ENCODE measurements at places on chromosomes 2 and 18.
A peak's percentile ranks its signal among the peaks of the same experiment; 100 is the strongest.

DNA sequence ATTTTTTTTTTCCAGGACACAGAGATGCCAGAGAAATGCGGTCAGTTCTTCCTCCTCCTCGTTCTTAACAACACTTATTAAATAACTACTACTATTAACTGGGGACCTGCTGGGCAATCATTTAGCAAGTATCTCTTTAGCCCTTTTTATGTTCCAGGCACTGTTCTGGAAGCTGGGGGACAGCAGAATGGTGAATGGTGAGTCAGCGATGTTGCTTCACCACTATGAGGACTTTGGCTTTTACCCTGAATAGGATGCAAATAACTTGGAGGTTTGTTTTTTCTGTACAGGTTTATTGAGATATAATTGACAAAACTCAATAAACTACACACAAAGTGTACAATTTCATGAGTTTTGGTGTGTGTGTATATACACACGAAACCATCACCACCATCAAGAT lies 179.9 kb upstream of the MSH6 start:
- no peak for DNase-seq

- DNase-seq: no peak
Measured at GRCh38 chr18:47343291-47343690, 91.8 kb upstream of the SKOR2 start.

DNA sequence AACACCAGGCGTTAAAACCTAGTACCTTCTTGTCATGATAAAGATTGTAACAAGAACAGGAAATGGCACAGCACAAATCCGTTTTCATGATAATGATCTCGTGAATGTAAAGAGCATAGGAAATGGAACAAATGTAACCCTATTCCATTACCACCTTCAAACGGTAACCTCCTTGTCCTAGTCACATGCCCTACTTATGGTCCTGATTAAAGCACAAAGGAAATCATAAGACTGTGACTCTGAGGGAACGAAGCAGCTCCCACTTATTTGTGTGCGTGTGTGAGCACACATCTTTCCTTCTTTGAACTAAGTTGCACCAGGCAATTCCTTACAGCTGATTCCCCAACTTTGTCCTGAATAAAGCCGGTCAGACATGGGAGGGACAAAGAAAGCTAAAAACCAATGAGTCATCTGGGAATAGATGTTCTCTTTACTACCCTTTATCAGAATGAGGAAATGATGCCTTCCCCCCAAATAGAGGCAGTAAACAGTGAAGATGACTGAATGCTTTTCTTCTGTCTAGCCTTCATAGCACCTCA lies 192.6 kb downstream of the IKZF2 start:
- no peak for DNase-seq

- DNase-seq: no peak
Measured at GRCh38 chr2:84306361-84306760, 152.7 kb downstream of the SUCLG1 start.

DNA sequence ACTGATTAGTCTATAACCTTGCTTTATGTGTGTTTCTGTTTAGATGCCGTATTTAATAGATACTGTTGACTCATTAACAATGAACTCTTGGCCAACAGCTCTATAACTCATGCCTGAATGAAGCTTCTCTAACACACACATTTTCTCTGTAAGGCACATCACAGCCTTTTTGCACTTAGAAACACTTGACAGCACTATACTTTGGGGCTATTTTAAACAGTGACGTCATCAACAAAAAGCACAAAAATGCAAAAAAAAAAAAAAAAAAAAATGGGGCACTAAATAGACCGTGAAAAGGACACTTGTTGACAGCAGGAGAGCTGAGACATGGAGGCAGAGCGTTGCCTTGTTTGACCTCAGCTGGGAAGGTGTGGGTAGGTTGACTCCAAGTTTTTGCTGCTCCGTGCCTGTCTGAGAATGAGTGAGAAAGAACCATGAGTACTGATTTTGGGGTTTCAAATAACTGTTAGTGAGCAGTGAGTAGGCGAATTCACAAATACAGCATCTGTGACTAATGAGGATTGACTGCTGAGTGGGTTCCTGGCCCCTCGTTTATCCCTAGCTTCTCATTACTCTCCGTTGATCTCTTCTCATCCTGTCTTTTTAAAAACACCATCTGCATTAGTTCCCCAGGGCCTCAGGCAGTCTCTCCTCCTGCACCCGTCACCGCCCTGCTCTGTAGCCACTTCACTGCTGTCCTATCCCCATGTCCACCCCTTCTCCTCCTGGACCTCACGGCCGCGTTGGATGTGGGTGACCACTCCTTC lies 24.4 kb downstream of the SPP2 start:
- no peak for DNase-seq

GRCh38 chr2:32760628-32761027 lies 132.8 kb downstream of the TTC27 start:
- DNase-seq: no peak

DNA sequence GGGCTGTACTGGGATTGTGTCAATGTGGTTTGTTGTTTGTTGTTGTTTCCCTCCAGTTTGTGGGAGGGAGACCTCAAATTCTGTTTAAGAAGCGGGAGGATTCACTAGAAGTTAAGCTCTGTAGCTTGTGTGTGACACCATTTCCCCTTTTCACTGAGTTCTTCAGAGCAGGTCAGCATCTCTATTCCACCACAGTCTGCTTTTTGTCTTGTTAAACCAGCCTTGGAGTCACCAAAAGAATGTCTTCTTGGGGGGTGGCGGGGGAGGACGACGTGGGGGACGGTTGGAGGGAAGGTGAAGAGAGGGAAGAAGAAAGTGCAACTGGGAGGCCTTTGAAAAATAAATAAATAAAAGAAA lies 2.3 kb upstream of the BCL11A start:
- DNase-seq: no peak

GRCh38 chr2:100269889-100270288 lies 52.4 kb downstream of the LONRF2 start:
- no peak for DNase-seq

GRCh38 chr2:6069381-6069780 lies 377.2 kb downstream of the SOX11 start:
- DNase-seq: no peak

- no peak for DNase-seq
Measured at GRCh38 chr2:42762823-42763804, 821 bp downstream of the OXER1 start.

DNA sequence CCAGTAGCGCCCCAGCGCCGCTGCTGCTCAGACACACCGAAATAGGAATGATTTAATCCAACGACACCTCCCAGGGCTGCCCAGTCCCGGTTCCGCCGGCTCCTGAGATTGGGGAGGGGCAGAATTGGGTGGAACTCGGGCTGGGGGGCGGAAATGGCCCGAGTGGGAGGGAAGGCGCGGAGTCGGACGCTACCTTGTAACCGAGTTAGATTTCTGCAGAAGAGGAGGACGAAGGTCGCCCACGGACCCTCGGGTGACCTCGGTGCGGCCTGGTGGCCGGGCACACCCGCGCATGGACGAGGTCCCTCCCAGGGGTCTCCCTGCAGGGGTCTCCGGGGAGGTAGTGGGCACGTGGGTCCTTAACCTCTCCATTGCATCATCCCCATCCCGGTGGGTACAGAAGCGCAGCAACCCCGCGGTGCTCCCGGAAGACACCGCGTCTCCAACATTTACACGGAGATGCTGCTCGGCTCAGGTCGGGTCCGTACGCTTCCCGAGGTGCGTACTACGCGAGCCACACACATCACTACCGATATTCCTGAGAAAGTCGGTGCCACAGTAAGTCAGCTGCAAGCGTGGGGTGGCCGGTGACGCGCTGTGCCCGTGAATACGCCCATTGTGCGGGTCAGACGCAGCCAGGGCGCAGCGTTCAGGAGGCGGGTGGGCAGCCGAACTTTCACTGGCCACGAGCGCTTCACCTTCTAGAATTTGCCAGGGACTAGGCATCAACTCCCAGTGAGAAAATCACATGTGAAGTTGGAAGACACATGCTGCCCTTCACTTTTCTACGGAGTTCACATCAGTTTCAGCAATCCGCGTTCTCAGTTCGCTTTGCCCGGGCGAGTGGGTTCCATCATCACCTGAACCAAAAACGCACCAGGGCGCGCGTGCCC lies 3.0 kb downstream of the ZNF516 start:
- peak; percentile 51 for DNase-seq
